WTC11 (cell line): ENCODE measurements at places on chromosomes 2 and 18. TPM values are rescaled to one million over a fixed set of nuclear protein-coding genes. Genes with fewer than 3 reads are reported as not detected.

- no peaks in the 10 kb centered on the region; the same call in 1 of the 2 replicates for H3K27me3 ChIP-seq
- no peaks in the 10 kb centered on the region for H3K36me3 ChIP-seq
- no peak overlapping the region for H3K27ac ChIP-seq
- DNase-seq: no peak
- H3K4me1 ChIP-seq: no peaks in the 10 kb centered on the region; the same call in 1 of the 2 replicates
- no peak overlapping the region for H3K4me3 ChIP-seq
Measured at GRCh38 chr2:127579231-127579630, 43.7 kb downstream of the MYO7B start.

IRS1 gene
- 18.2 to 22.9 TPM (median 18.6 TPM) in 3 replicates for total RNA-seq

- H3K4me3 ChIP-seq: no peak overlapping the region
- no peaks in the 10 kb centered on the region for H3K4me1 ChIP-seq
- no peaks in the 10 kb centered on the region for H3K27me3 ChIP-seq
- DNase-seq: no peak
- peaks cover 3% of the 10 kb centered on the region for H3K36me3 ChIP-seq
- H3K27ac ChIP-seq: no peak overlapping the region
Measured at GRCh38 chr2:54772110-54772509, 48.6 kb downstream of the EML6 start.

- DNase-seq: no peak
- H3K4me1 ChIP-seq: peaks cover 8% of the 10 kb centered on the region
- no peak overlapping the region for H3K27ac ChIP-seq
- no peak overlapping the region for H3K4me3 ChIP-seq
- H3K36me3 ChIP-seq: 0 out of 2 replicates have a peak, but pooled peaks cover 3% of the 10 kb centered on the region
Measured at GRCh38 chr2:171557363-171557762, 35.1 kb downstream of the CYBRD1 start.

GRCh38 chr2:48914477-48915089 is 159.1 kb upstream of the LHCGR start:
- H3K27ac ChIP-seq: no peak overlapping the region
- no peaks in the 10 kb centered on the region for H3K27me3 ChIP-seq
- H3K4me3 ChIP-seq: no peak overlapping the region
- DNase-seq: no peak
- H3K4me1 ChIP-seq: no peaks in the 10 kb centered on the region
- H3K36me3 ChIP-seq: no peaks in the 10 kb centered on the region

- no peak for DNase-seq
- no peak overlapping the region for H3K4me3 ChIP-seq
- H3K36me3 ChIP-seq: 0 out of 2 replicates have a peak, but pooled peaks cover 4% of the 10 kb centered on the region
- no peaks in the 10 kb centered on the region for H3K27me3 ChIP-seq
Measured at GRCh38 chr18:2895391-2895790, 48.6 kb downstream of the EMILIN2 start.

GRCh38 chr2:48272199-48272598 is 257.8 kb upstream of the STON1 start:
- no peak for DNase-seq
- no peaks in the 10 kb centered on the region for H3K27me3 ChIP-seq
- H3K36me3 ChIP-seq: peaks cover 13% of the 10 kb centered on the region
- H3K4me1 ChIP-seq: no peaks in the 10 kb centered on the region; the same call in 1 of the 2 replicates
- H3K27ac ChIP-seq: no peak overlapping the region
- no peak overlapping the region for H3K4me3 ChIP-seq

GRCh38 chr2:180367815-180368214 is 360.7 kb upstream of the CWC22 start:
- H3K27ac ChIP-seq: no peak overlapping the region
- no peak overlapping the region for H3K4me3 ChIP-seq
- no peak for DNase-seq
- no peaks in the 10 kb centered on the region for H3K27me3 ChIP-seq
- no peaks in the 10 kb centered on the region for H3K36me3 ChIP-seq

C2orf74 gene
- 8.1 to 13.6 TPM (median 9.8 TPM) in 3 replicates for total RNA-seq

PLEKHH2 gene
- total RNA-seq: 5.8 to 7.1 TPM (median 7.0 TPM) in 3 replicates

- no peaks in the 10 kb centered on the region for H3K27me3 ChIP-seq
- H3K27ac ChIP-seq: no peak overlapping the region
- no peaks in the 10 kb centered on the region for H3K36me3 ChIP-seq
- H3K4me3 ChIP-seq: no peak overlapping the region
- peaks cover 18% of the 10 kb centered on the region for H3K4me1 ChIP-seq
Measured at GRCh38 chr2:22600999-22601398, 784.0 kb upstream of the KLHL29 start.

DNA sequence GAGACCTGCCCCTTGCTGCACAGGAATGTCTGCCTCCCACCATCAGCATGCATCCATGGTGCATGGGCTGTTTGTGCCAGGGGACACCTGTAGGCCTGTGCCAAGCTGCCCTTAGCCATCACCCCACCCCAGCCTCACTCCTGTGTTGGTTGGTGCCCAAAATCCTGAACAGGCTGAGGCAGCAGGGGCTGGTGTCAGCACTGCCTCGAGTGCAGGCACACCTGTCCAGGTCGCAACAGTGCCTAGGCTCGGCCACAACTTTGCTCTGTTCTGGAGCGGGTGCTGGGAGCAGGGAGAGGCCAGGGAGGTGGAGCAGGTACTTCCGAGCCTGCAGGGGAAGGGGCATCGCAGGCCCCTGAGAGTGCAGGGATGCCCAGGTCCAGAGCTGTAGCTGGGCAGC is 69.1 kb downstream of the SRBD1 start:
- peaks cover 51% of the 10 kb centered on the region for H3K36me3 ChIP-seq
- no peaks in the 10 kb centered on the region for H3K27me3 ChIP-seq
- H3K4me1 ChIP-seq: no peaks in the 10 kb centered on the region
- no peak overlapping the region for H3K4me3 ChIP-seq
